HCT116 (cell line): ENCODE measurements at places on chromosomes 7 and 10. TPM values are rescaled to one million over a fixed set of nuclear protein-coding genes. Genes with fewer than 3 reads are reported as not detected.
A peak's percentile ranks its signal among the peaks of the same experiment; 100 is the strongest.

The ENTPD1 gene
- 0.37 TPM for total RNA-seq

The ANKRD61 gene
- total RNA-seq: 0.17 TPM

The TAS2R41 gene
- not detected for total RNA-seq

The SUV39H2 gene
- total RNA-seq: 26.6 TPM

DNA sequence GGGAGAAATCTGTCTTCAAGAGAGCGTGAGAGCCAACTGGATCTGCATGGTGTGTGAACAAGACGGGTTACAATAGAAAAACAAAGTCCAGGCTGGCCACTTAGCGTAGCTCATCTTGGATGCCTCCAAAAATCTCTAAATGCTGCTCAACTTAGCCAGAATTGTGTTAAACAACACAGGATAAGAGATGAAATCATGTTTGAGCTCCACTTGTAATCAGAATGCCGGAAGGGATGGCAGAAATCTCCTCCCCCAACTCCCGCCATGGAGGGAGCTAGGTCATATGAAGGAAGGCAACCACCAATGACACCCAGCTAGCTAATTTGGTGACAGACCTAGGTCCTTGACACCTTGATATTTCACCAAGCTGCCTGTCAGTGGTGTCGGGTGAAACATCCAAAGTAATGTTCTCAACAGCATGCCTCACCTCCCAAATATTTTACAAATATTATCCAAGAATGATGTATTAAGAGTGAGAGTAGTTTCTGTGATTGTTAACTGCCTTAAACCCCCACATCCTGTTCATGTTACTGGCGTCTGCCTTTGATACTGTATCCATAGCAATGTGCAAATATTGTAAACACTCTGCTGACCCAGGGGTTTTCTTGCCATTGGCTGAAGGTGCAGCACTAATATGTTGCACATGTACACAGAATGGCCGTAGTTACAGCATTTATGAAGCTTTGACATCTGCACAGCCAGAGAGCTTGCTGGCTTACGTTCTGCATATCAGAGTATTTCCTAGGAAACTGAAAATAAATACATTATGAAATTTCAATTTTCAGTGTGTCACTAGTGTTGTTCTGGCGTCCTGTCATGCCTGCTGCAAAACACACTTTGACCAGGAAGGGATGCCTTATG lies 25.8 kb downstream of the TMEM254 start:
- DNase-seq: no peak

The PLXNA4 gene
- not detected for total RNA-seq

- DNase-seq: no peak
These were observed 148.7 kb upstream of the ITGB1 start for GRCh38 chr10:33106767-33107166.

GRCh38 chr10:30111340-30112022 lies 52.1 kb upstream of the JCAD start:
- DNase-seq: no peak

- no peak for DNase-seq
These were observed 22.4 kb downstream of the ADAP1 start for GRCh38 chr7:931871-932650.

- no peak for DNase-seq
These were observed 12.0 kb upstream of the RASSF4 start for GRCh38 chr10:44947371-44948152.

The SIRT1 gene
- total RNA-seq: 22.8 TPM

The CHAT gene
- total RNA-seq: not detected

- DNase-seq: no peak
These were observed 116.2 kb downstream of the LRMDA start for GRCh38 chr10:75547391-75548298.

DNA sequence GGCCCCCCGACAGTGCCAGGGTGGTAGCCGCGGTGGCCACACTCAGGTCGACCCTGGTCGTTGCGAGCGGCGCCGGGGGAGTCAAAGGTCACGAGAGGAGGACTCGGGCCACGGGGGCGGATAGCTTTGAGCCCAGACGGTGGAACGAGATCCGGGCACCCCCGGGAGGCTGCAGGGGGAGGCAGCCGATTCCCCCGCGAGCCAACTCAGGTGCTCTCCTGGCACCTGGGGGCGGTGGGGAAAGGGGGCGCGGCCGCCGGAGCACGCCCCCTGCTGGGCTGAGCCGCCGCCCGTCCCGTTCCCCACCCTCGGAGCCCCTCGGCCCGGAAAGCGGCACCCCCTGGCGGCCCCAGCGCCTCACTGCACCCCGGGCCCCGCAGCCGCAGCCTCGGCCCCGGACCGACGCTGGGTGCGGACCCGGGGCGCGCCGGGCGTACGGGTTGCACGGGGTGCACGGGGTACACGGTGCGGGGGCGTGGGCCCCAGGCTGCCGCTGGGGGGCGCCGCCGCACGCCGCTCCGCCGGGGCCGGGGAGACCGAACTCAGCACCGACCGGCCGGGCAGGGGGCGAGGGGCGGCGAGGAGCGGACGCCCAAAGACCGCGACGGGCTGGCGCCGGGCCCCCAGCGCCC lies 521 bp upstream of the NYAP1 start:
- DNase-seq: no peak

- DNase-seq: no peak
These were observed 174.6 kb upstream of the SVIL start for GRCh38 chr10:29809383-29809782.

The LFNG gene
- total RNA-seq: 14.3 TPM

DNA sequence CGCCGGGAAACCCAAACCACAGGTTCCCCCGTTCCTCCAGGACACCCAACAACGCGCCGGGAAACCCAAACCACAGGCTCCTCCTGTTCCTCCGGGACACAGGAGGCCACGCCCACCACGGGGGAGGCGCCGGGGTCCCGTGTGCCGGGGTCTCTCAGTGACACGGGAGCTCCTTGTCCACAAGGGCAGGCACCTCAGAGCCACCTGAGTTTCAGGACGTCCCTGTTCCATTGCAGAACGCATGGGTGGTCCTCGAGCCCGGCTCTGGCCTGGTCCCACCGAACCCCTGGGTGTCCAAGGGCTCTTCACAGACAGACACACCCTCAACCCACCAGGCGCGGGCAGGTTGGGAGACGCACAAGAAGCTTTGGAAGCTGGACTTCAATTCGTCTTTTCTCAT lies 57.6 kb upstream of the ADGRA1 start:
- DNase-seq: no peak

The TSPAN12 gene
- 7.4 TPM for total RNA-seq

GRCh38 chr10:98321186-98321780 lies 53.3 kb upstream of the LOXL4 start:
- no peak for DNase-seq

- peak; percentile 57 for DNase-seq
These were observed 16.8 kb upstream of the DLG5 start for GRCh38 chr10:77943121-77943901.

DNA sequence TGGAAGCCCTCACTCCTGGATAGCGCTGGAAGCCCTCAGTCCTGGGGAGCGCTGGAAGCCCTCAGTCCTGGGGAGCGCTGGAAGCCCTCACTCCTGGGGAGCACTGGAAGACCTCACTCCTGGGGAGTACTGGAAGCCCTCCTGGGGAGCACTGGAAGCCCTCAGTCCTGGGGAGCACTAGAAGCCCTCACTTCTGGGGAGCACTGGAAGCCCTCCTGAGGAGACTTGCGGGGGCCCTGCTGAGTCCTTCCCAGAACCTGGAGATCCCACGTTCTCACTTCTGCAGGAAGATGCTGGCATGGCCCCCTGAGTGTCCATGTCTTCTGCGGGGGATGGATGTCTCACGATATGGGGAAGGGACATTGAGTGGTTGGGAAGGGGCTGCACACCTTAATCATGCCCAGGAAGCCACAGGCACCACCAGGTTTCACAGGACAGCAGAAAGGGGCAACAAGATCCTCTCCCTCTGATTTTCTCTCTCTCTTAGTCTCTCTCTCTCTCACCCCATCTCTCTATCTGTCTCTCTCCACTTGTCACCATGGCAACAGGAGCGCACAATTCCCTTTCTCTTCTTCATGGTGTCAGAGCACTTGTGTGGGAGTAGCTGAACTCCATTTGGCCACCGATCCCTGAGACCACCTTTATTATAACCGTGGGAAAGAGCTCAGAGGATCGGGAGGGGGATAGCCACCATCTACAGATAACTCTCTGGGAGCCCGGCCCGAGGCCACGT lies 267.0 kb downstream of the TCERG1L start:
- no peak for DNase-seq

- DNase-seq: no peak
These were observed 96.3 kb downstream of the ATXN7L1 start for GRCh38 chr7:105779856-105780780.

- no peak for DNase-seq
These were observed 590.9 kb upstream of the MGMT start for GRCh38 chr10:128875956-128876736.
